T-helper 17 cell (primary cell): ENCODE measurements at places on chromosomes 2 and 18. TPM values are rescaled to one million over a fixed set of nuclear protein-coding genes. Genes with fewer than 3 reads are reported as not detected.

XIRP2 gene
- 1.2 TPM for total RNA-seq

MC5R gene
- not detected for total RNA-seq

DNA sequence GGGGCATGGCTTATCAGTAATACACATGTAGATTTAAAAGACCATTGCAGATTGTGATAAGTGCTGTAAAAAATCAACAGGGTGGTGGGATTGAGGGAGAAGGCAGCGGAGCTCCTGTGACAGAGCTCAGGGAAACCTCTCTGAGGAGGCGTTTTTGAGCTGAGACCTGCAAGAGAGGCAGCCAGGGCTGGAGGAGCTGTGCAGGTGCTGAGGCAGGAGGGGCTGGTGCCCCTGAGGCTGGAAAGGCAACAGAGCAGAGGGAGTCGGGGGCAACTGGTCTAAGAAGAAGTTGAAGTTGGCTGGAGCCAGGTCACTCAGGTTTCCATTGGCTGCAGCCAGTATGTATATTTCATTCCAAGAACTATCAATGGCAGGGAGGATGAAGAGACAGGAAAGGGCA is 47.6 kb downstream of the KLHL29 start:
- DNase-seq = no peak

DNA sequence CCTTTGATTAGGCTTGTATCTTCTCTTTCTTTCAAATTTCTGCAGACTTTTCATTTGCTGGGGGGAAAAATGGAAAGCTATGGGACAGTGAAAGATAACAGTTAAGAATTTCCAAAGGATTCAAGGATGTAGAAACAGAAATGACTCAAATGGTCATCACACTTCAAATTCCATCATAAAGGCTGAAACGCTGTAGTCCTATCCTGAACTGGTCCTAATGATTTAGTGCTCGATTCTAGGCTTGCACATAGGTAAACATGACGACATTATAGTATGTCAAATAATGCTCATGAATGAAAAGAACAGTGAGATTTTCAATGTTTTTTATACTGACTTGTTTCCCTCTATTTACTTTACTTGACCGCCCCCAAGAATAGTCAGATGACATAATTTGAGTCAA is 15.7 kb upstream of the MMADHC start:
- no peak for DNase-seq

GRCh38 chr18:36564841-36565240 is 264.0 kb downstream of the TPGS2 start:
- DNase-seq = no peak

GRCh38 chr2:166972002-166972401 is 83.7 kb downstream of the XIRP2 start:
- DNase-seq = no peak

DNA sequence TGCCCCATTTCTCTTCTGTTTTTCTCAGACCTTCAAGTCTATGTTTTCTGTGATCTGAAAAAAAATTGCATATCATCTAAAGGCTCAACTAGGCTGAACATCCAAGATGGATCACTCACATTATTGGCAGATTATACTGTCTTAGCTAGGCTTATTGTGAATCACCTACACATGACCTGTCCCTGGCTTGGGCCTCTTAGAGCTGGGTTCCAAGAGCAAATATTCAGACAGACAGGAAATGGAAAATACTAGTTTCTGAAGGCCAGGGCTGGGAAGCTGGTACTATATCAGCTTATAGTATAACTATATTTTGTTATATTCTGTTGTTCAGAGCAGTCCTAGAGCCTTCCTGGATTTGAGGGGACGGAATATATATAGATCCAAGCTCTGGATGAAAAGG is 90.3 kb downstream of the PIK3C3 start:
- no peak for DNase-seq

- DNase-seq = no peak
These were observed 38.2 kb downstream of the FAM178B start for GRCh38 chr2:96947949-96948833.

GRCh38 chr2:231602859-231603467 is 10.3 kb downstream of the TEX44 start:
- DNase-seq = no peak

DNA sequence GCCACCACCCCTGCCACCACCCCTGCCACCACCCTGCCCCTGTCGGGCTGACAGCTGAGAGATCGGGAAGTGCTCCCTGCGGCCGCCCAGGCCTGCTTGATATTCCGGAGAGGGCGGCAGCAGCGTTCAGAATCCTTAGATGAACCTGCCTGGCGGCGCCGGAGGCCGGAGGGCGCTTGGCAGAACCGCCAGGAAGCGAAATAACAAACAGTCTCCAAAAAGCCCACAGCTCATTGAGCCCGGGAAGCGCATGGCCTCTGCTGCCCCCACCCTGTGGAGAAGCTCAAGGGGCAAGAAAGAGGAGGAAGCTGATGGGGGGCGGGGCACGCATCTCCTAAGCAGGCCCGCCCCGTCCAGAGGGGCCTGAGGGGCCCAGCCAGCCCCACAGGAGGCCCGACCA is 92.2 kb upstream of the MBOAT2 start:
- DNase-seq = no peak

GRCh38 chr2:177724398-177725287 is 332.1 kb downstream of the AGPS start:
- DNase-seq = no peak

DNA sequence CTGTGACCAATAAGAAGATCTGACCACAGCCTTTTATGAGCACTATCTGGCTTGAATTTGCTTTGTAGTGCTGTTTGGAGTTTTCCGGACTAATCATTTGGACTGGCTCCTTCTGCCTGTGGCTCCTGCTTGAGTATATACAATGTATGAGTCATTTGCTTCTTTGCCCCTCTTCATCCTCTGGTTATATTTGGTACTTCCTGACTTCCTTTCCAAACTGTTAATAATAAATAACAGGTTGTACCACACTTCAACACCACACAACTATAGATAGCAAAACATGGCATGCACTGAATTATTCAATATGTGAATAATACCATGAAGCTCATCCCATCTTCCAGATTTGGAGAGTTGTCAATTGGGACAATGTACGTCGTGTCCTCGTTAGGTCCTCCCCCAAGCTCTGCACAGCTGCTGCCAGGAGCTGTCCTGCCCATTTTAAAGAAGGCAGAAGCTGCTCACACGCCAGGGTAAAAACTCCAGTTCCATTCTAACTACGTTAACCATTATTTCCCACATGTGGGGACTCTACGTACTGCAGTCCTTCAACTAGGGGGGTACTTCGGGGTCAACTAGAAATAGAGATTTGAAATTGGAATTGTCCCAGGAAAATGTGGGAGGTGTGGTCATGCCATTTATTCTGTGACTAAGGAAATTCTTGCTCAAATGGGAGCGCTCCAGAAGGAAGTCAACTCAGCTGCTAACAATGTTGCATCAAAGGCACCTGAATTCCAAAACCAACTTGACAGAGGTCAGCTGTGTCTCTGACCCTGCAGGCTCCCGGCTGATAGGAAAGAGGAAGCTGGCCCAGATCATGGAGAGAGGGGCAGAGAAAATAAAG is 38.1 kb downstream of the ST8SIA5 start:
- DNase-seq = no peak
